Spleen (tissue), 13 donors: ENCODE measurements at places on chromosomes 6 and 20. TPM values are rescaled to one million over a fixed set of nuclear protein-coding genes. Genes with fewer than 3 reads are reported as not detected.

DNA sequence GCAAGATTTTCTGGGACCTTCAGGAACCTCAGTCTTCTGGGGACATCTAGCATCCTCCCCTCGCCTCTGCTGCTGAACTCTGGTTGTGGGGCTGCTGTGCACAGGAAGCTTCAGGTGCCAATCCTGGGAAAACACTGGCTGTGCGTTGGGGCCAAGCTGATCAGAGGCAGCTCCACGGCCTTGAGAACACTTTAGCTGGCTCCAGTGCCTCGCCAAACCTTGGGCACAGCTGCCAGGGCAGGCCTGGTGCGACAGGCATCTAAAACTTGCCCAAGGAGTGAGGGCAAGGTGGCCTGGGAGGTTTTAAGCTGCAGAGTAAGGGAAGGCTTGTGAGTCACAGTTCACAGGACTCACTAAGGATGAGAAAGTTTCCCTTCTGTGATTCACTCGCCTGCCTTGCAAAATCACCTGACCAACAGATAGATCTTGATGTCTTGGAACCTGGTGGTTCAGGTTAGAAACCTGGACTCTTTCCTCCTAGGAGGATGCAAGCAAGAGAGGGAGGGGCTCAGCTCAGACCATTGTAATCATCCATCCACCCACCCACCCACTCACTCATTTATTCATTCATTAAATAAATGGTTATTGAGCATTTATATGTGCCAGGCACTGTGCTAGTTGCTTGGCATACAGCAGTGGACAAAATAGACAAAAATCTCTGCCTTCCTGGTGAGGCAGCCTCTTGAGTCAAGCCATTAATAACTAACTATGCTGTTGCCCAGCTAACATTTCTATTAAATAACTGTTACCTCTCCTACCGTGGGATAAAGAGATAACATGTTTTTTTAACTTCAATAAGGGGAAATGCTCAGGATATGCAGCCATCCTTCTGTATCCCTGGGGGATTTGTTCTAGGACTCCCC is 2.5 kb upstream of the SPATS1 start:
- no peak for DNase-seq
- no peaks in the 10 kb centered on the region for H3K36me3 ChIP-seq

DNA sequence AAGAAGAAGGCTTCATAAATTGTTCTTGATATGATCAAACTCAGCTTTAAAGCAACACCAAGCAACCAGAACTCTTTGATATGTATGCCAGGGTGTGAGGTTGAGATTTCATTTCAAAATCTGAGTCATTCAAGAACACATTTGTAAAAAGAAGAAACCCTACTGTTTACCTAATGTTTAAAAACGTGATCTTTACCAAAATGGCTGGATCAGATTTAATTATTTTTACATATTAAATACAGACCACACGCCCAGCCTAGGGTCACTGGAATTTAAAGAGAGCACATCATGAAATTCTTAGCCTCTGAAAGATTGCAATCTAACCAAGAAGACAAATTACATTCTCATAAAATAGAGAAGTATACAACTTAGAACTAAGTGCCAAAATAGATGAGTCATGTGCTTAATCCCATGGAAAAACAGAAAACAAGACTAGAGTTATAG is 206.8 kb upstream of the SMLR1 start:
- H3K4me1 ChIP-seq, result no peaks in the 10 kb centered on the region
- H3K4me3 ChIP-seq, result no peak overlapping the region
- H3K36me3 ChIP-seq, result no peaks in the 10 kb centered on the region
- no peaks in the 10 kb centered on the region for H3K27me3 ChIP-seq
- H3K27ac ChIP-seq, result no peak overlapping the region

DNA sequence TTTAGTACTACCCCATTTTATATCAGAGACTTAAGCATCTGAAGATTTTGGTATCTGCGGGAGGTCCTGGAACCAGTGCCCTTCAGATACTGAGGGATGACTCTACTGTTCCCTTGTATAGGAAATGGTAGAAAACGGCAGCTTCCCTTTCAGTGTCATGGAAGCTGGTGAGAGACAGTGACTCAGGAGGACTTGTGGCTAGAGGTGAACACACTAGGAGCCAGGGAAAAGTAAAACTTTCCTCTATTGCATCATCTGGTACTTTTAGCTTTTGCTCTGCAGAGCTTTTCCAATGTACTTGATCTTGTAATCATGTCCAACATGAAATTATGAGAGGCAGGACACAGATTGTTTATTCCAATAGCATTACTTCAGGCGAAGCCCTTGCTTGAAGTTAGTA is 45.0 kb downstream of the RNF144B start:
- H3K36me3 ChIP-seq, result no peaks in the 10 kb centered on the region
- no peaks in the 10 kb centered on the region for H3K4me1 ChIP-seq
- no peaks in the 10 kb centered on the region for H3K27me3 ChIP-seq
- DNase-seq, result no peak

GRCh38 chr20:51452091-51452613 is 90.4 kb downstream of the NFATC2 start:
- H3K4me1 ChIP-seq, result peaks cover 27% of the 10 kb centered on the region
- no peak overlapping the region for H3K4me3 ChIP-seq
- no peak overlapping the region for H3K27ac ChIP-seq
- DNase-seq, result no peak
- no peaks in the 10 kb centered on the region for H3K27me3 ChIP-seq

DNA sequence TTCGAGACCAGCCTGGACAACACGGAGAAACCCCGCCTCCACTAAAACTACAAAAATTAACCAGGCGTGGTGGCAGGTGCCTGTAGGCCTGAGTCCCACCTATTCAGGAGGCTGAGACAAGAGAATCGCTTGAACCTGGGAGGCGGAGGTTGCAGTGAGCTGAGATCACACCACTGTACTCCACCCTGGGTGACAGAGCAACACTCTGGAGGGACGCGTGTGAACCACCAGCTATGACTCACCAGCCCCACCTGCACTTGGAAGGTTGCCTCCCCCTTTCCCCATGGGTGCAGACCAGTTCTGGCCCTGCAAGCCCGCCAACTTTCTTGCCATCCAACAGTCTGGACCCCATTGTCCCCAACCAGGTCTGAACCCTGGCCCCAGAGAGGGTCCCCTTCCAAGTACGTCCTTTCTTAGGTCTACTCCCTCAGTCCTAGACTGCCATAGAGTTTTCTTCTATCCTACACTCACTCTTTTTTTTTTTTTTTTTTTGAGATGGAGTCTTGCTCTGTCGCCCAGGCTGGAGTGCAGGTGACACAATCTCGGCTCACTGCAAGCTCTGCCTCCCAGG is 29.2 kb downstream of the ATP9A start:
- no peaks in the 10 kb centered on the region for H3K36me3 ChIP-seq
- no peak for DNase-seq
- no peaks in the 10 kb centered on the region for H3K27me3 ChIP-seq
- H3K4me1 ChIP-seq, result peaks cover 4% of the 10 kb centered on the region

GRCh38 chr6:145028144-145028818 is 707.0 kb downstream of the EPM2A start:
- H3K4me3 ChIP-seq, result no peak overlapping the region
- no peaks in the 10 kb centered on the region for H3K27me3 ChIP-seq
- no peaks in the 10 kb centered on the region for H3K4me1 ChIP-seq
- H3K36me3 ChIP-seq, result no peaks in the 10 kb centered on the region
- no peak overlapping the region for H3K27ac ChIP-seq

GRCh38 chr20:58094698-58095097 is 133.8 kb downstream of the ANKRD60 start:
- H3K4me3 ChIP-seq, result no peak overlapping the region
- no peaks in the 10 kb centered on the region for H3K36me3 ChIP-seq
- H3K27ac ChIP-seq, result no peak overlapping the region
- DNase-seq, result no peak
- no peaks in the 10 kb centered on the region for H3K27me3 ChIP-seq

DNA sequence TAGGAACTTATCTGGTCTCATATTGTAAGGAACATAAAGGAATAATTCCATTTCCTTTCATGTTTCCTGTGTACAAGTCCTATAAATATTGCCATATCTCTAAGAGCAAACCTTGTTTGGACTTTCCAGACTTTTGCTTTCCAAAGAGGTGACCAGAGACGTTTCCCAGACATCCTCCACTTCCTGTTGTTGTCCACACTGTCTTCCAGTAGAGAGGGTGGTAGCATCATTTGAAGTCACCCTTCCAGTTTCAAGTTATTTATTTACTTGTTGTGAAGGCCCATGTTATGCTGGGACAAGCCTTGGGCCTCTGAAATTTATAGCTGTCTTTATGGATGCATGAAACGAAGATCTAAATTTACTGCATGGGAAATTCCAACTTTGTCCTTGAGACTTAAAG is 10.6 kb upstream of the TGM3 start:
- H3K27me3 ChIP-seq, result no peaks in the 10 kb centered on the region
- H3K27ac ChIP-seq, result peak overlapping the region; percentile 15
- no peak overlapping the region for H3K4me3 ChIP-seq
- no peak for DNase-seq
- no peaks in the 10 kb centered on the region for H3K36me3 ChIP-seq

DNA sequence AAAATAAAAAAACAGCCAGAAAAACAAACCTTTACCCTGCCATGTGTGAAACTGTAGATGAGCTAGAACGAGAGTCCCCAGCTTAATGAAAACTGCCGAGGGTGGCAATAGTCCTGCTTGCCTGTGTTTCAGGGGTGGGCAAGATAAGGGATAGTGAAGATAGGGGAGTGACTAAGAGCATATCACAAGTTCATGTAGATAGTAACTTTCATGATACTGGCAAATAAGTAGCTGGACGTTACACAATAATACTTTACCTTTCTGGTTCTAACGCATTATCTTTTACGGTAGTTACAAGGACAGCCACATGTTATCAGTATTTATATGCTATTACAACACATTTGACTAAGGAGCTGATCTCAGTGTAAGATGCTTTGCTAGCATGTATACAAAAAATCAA is 9.3 kb upstream of the FBXO9 start:
- peaks cover 47% of the 10 kb centered on the region for H3K4me1 ChIP-seq
- H3K36me3 ChIP-seq, result no peaks in the 10 kb centered on the region
- H3K27me3 ChIP-seq, result no peaks in the 10 kb centered on the region

GRCh38 chr20:19211661-19212468 is 577 bp upstream of the SLC24A3 start:
- H3K4me1 ChIP-seq, result peaks cover 11% of the 10 kb centered on the region
- peak overlapping the region; percentile 46 for H3K27ac ChIP-seq
- H3K36me3 ChIP-seq, result no peaks in the 10 kb centered on the region
- peak; percentile 80 for DNase-seq
- H3K27me3 ChIP-seq, result no peaks in the 10 kb centered on the region
- H3K4me3 ChIP-seq, result peak overlapping the region; percentile 13

GRCh38 chr6:169668203-169668847 is 33.5 kb downstream of the WDR27 start:
- H3K4me3 ChIP-seq, result no peak overlapping the region
- peaks cover 5% of the 10 kb centered on the region for H3K4me1 ChIP-seq

GRCh38 chr20:36497856-36498255 is 43.5 kb upstream of the MYL9 start:
- H3K27me3 ChIP-seq, result no peaks in the 10 kb centered on the region
- no peak overlapping the region for H3K27ac ChIP-seq
- peaks cover 2% of the 10 kb centered on the region for H3K36me3 ChIP-seq
- no peak for DNase-seq
- H3K4me1 ChIP-seq, result peaks cover 22% of the 10 kb centered on the region

DNA sequence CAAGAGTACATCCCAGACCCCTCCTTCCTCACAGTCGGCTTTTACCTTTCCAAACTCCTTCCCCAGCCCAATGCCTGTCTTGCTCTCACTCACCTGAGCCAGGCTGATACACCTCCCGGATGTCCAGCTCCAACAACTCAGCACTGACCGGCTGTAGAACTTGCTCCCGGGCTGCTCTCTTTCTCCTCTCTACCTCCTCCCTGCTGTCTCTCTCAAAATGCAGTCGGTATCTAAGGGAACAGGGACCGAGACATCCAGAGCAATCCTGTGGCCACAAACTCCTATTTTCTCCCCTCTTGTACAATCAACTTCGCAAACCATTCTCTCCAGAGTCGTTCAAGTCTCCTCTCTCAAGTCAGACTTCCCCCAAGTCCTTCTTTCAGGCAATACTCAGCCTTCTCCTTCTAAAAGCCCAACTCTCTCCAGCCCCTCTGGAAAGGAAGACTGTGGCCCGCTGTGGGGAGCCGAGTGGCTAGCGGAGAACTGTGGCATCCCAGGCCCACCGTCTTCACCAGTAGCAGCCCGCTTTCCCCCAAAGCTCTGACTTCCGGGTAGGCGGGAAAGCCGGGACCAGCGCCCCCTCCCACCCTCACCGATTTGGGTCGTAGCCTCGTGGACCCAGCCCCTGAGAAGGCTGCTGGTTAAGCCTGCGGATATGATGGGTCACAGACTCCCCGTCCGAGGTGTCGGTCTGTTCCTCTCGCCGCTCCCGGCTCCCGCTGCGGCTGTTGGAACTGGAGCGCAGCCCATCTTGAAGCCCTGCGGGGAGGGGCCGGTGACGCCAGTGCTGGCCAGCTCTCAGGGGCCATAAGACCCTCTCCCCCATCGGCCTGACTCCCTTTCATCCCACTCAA is 1.1 kb downstream of the GNL1 start:
- peaks cover 39% of the 10 kb centered on the region for H3K36me3 ChIP-seq
- H3K27me3 ChIP-seq, result no peaks in the 10 kb centered on the region
- H3K27ac ChIP-seq, result peak overlapping the region; percentile 99
- H3K4me3 ChIP-seq, result peak overlapping the region; percentile 84
- peak; percentile 88 for DNase-seq

DNA sequence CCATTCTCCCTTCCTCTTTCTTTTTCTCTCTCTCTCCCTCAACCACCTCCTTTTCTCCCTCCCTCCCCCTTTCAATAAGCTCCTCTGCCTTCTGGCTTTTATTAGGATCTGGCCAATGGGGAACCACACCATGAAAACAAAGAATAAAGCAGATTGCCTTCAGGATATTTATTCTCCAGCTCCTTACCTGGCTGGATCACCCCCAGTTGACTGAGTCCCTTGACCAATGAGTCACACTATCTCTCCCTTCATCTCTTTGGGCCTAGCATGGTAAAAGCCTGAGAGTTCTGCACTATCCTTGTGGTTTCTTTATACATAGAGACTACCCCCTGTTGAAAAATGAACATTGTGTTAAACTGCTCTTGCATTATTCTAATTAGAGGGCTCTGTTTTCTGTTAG is 476.8 kb downstream of the EPHA7 start:
- H3K27me3 ChIP-seq, result no peaks in the 10 kb centered on the region
- no peak overlapping the region for H3K4me3 ChIP-seq
- DNase-seq, result no peak
- no peak overlapping the region for H3K27ac ChIP-seq

PGBD1 gene
- total RNA-seq, result 7.8 TPM

UTRN gene
- total RNA-seq, result 273 TPM

THBS2 gene
- 8.1 TPM for total RNA-seq

GINS1 gene
- 3.9 TPM for total RNA-seq
